GM20000 (cell line): ENCODE measurements at places on chromosomes 3 and 15.
A peak's percentile ranks its signal among the peaks of the same experiment; 100 is the strongest.

DNA sequence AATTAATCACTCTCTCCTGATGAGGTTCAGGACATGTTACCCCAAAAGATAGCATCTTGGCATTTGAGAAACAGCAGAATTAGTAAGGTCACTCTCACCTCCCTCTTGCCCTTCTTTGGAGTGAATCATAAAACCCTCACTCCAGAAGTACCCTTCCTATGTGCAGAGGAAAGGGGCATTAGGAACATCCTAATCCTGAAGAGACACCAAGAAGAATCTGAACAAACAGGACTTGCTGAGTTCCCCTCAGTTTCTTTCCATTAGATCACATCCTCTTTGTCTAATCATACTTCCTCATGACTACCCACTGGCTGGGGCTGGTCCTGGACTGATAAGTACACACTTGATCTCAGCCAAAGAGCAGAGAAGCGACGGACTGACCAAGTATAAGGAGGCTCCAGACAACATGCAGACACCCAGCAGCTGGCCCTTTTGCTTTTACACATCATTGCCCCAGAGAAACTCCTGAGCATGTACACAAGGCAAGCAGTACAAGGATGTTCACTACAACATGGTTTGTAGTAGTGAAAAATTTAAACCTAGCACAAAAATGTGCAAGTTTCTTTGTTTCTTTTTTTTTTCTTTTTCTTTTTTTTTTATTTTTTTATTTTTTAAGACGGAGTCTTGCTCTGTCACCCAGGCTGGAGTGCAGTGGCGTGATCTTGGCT lies 15.0 kb upstream of the TM6SF1 start:
- DNase-seq = peak; percentile 65

- DNase-seq = peak; percentile 65
Observed at GRCh38 chr3:186849374-186849975, 7.0 kb downstream of the ADIPOQ start.

DNA sequence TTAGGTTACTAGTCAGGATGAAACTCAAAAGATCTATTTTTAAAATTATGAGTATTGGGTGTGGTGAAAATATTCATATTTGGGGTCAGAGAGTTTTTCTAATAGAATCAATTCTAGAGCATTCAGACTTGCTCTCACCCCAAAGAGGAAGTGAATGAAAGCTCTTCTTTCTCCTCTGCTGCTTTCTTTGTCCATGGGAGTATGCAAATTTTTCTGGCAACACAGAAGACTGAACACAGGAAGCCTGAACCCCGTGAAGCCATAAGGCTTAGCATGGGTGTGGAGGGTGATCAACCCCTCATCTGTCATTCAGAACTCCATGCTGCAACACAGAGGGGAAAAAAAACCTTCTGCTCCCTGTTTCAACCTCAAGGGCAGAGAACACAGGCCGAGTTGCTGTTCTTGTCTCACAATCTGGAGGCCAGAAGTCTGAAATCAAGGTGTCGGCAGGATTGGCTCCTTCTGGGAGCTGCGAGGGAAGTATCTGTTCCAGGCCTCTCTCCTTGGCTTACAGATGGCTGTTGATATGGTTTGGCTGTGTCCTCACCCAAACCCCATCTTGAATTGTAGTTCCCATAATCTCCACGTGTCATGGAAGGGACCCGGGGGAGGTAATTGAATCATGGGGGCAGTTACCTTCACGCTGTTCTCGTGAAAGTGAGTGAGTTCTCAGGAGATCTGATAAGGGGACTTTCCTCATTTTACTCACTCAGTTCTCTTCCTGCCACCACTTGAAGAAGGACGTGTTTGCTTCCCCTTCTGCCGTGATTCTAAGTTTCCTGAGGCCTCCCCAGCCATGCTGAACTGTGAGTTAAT lies 33.7 kb upstream of the CD47 start:
- DNase-seq = peak; percentile 71

GRCh38 chr3:104044002-104044401 lies 1322.7 kb upstream of the ALCAM start:
- DNase-seq = no peak

DNA sequence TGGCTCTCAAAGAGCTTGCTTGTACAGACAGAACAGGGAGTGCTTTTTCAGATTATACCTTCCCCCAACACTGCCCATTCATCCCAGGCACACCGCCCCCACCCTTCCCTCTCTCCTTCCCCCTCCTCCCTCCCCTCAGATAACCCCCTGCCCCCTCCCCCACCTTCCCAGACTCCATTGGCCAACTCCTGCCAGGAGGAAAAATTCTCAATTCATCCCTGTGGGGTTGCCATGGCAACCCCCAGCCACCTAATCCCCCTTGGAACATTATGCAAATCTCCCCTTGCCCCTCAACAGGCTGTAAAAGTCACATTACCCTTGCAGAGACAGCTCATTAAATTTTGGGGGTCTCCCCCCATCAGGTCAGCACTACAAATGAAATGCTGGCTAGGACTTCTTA lies 14.3 kb downstream of the TLE3 start:
- no peak for DNase-seq

- DNase-seq = peak; percentile 32
Observed at GRCh38 chr3:72123908-72124441, 339.0 kb upstream of the PROK2 start.

DNA sequence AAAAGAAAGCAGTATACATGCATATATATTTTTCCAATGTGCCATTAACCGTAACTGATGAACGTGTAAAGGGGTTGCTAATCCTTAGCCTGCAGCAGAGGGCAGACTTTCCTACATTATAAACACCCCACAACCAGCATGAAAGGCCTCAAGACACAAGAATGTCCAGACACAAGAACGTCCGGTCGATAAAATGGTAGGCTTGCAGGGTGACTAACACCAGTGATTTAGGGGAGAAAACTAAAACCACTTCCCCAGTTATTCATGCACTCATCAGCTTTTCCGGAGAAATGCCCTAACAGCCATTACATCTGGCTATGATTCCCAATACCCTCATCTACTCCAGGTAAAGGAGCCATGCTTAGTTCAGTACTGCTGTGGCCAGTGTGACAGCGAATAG lies 57.4 kb downstream of the LRTM1 start:
- DNase-seq = peak; percentile 10

DNA sequence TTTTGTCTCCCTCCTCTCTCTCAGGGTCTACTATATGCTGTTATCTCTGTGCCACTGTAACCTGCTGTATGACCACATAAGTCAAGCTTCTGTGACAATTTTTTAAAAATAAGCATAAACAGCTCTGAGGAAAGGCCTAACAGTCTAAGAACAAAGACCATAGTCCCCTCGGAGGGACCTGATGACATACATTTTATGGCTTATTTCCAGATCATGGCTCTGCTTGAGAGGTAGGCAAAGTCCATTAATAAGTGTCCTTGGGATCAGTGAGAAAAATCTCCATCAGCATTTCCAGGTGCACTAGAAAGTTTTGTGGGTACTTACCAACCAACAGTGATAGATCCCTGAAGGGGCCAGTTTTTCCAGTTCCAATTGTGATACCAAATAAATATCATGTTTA lies 123.8 kb downstream of the TNIK start:
- DNase-seq = no peak

DNA sequence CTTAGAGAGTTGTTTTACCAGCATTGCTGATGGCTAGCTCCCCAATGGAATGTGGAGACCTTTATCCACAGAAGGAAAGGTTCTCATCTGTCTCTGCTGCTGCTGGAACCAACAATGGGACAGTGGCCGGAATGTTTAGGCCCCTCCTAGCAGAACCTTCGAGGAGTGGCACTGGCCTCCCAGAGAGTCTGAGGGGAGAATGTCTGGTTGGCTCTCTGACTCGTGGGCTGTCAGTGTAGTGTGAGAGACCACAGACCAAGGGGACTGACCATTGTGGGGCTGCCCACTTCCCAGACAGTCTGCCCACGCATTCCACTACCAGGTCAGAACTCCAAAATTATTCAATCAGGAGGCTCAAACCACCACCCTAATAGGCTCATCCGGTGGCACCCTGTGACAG lies 5.1 kb downstream of the RASL12 start:
- no peak for DNase-seq

DNA sequence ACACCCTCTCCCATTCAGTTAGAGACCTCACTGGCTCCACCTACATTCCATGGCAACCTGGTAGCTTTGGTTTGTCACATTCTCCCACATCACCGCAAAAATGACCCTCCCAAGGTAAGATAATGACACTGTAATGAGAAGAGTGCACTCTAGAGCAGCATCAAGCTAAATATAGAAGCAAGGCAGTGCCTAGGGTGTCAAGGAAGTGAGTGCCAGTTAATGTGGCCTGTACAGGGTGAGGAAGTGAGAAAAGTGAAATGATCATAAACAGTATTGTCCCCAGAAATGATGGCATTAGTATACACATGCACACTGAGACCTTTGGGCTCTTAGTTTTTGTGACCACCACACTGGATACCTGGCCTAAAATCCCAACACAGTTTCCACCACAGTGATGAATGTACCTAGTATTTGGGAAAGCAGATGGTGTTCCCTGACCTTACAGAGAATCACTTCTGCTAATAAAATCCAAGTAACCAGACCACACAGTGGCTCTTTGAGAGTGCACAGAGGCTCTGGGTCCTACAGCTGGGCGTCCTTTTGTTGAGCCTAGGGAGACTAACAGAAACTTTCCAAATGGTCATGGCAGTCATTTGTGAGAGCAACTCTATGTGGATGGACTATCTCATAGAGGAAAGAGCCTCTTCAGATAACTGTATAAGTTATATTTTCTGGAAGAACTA lies 106.6 kb downstream of the ARPP21 start:
- DNase-seq = no peak

- no peak for DNase-seq
Observed at GRCh38 chr15:61216519-61216918, 12.6 kb downstream of the RORA start.

DNA sequence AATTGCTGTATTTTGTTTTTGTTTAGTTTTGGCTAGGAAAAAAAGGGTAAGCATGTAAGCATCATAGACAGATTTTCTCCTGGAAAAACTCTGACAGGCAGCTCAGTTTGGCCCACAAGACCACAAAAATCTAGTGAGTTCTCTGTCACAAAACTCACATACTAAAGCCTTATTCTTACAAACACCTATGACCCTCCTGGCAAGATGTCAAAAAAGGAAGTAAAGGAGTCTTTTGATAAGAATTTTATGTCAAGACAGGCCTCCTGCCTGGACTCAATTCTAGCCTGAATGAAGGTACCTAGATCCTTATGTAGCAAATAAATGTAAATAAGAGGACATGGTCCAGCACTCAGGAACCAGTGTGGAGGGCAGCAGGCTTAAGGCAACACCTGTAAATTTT lies 668.3 kb upstream of the ZNF385D start:
- no peak for DNase-seq

DNA sequence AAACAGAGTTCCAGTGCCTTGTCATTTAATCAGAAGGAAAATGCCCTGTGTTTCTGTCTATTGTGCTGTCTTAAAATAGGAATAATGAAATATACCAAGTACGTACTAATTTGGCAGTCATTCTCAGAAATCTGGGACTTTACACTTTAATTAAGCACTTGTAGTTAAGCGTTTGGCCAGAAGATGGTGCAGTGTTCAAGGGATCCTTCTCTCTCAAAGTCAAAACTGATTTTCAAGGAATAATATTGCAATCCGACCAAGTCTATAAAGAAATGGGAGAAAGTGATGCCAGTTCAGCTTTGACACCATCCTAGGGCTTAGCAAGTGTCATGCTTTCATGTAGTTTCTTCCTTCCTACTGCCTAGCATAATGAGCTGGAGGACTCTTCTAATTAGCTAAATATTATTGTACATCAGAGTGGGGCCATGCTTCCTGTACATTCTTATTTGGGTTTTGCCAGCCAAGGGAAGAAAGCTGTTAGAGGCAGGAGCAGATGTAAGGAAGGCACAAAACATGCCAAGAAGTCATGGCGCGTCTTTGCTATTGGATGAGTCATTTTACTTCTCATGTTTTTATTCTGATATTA lies 64.8 kb downstream of the SAMMSON start:
- DNase-seq = peak; percentile 32

DNA sequence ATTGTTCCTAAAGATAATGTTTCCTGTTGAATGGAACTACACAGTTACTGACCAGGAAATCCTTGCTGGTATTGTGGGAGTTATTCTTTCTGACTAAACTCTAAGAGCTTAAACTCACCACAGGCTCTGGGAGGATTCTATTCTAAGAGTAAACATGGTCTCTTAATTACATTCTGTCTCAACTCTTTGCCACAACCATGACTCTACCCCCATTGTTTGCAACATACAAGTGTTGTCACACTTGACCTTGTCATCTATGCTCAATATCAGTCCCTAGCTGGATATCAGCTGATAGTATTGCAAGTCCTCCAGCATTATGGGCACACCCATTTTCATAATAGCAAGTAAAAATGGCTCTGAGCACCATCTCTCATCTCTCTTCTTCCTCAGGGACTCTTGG lies 29.6 kb upstream of the SECISBP2L start:
- no peak for DNase-seq

- no peak for DNase-seq
Observed at GRCh38 chr15:38745126-38745525, 180.5 kb upstream of the RASGRP1 start.

DNA sequence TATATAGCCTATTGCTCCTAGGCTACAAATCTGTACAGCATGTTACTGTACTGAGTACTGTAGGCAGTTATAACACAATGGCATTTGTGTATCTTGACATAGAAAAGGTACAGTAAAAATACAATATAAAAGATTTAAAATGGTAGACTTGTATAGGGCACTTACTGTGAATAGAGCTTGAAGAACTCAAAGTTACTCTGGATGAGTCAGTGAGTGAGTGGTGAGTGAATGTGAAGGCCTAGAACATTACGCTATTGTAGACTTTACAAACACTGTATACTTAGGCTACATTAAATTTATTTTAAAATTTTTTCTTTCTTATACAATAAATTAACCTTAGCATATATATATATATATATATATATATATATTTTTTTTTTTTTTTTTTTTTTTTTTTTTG lies 140.0 kb upstream of the UBE2E1 start:
- DNase-seq = no peak

DNA sequence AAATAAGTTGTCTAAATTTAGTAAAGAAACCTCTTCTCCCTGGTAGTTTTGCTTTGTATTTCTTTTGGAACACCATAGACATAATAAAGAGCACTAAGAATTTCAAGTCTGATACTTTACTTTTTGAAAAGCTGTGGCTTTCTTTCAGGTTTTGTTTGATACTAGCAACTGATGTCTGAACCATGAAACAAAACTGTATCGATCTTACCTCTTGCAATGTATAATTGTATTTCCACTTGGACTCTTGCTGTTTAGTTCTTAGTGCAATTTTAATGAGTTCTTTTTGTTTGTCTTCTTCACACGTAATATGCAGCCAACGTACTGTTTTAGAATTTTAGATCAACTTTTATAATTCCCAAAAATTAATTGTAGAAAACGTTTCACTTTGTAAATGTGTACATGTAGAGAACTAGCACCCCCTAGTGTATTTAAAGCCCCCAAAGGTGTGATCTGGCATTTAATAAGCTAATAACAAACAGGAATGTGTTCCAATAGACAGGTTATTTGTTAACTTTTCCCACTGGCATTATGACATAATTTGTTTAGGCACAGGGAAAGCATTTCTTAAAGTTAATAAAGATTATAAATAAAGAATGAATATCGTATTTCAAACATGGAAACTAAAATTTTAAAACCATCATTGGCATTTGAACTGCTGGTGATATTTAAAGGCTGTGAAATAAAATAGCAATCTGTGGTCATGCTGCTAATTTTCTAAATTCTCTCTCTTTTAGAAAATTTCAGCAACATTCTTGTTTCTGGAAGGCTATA lies 289.1 kb upstream of the DNAJC19 start:
- DNase-seq = peak; percentile 8
